ENCODE measurements at places on chromosomes 1 and 21.

DNA sequence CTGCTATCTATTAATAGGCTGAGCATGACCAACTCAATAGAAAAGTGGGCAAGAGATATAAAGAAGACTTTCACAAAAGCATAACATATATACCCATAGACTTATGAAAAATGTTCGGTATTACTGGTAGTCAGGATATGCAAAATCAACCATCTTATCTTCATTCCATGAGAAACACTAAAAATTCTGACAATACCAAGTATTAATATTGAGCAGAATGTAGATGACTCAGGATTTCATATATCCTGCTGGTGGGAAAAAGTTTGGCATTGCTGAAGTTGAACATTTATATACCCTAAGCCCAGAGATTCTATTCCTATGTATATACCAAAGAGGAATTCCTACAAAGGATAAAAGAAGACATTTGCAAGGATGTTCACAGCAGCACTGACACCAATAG lies 138.3 kb downstream of the CLEC20A start:
- no peak for DNase-seq

DNA sequence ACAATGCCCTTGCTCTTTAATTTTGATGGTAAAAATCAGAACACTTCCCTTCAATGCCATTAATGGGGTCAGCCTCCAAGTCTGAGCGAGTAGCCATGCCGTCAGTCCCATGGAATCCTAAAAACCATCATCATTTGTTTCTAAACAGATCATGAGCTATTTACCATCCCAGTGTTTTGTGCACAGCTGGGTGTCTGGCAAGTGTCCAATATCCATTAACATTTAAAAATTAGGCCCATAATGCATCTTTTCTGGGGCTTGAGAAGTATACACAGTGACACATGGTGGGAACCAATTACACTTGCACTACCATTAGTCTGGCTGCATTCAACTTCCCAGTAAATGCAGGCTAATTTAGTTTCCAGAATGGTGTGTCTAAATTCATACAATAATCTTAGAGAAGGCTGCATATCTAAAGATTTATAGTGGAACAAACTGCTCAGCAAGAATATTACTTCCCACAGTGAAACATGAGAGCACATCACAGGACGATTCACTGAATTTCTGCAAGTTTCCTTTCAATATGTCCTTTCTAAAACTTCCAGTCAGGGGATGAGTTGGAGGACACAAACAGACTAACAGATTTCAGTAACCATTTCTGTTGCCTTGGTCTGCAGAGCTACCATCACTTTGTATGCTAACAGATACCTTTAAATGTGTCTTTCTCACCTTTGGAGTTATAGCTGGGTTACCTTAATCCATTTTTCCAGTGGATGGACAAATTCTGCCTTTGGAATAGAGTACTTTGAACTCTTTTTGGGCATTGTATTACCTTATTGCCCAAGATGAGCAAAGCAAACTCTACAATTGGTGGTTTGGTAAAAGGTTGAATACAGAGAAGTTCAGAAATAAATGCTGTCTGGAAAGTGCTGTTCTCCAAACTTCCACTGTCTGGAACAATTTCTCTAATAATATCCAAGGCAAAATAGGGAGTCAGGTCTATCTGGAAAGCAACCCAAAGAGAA lies 258.0 kb downstream of the PTBP2 start:
- no peak for DNase-seq

DNA sequence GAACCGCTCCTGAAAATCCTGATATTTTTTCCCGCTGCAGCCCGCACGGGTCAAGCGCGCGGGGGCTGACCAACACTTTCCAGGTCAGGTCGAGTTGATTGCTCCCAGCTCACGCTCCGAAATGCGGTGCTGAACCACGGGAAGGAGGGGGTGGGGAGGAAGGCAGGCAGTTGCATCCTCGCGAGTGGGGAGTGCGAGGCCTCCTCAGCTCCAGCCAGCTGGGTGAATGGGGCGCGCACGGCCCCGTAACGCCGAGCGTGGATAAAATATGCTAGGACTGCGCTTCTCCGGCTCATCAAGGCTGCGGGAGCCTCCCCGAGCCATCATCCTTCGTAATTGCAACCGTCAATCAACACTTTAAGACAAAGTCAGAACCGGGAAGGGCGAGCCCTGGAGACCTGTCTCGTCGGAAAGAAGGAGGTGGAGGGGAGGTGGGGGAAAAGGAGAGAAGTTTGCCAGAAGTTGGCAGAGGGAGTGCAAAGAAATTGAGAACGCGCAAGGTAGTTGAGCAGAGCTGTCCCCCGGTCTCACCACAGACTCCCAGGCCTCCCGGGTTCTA lies 8.0 kb downstream of the NR5A2 start:
- DNase-seq, result no peak

- DNase-seq, result no peak
Measured at GRCh38 chr1:41435570-41436178, 48.8 kb downstream of the EDN2 start.

GRCh38 chr1:65971547-65971946 lies 178.9 kb downstream of the PDE4B start:
- DNase-seq, result no peak

GRCh38 chr1:23718482-23718881 lies 24.8 kb upstream of the ELOA start:
- no peak for DNase-seq

DNA sequence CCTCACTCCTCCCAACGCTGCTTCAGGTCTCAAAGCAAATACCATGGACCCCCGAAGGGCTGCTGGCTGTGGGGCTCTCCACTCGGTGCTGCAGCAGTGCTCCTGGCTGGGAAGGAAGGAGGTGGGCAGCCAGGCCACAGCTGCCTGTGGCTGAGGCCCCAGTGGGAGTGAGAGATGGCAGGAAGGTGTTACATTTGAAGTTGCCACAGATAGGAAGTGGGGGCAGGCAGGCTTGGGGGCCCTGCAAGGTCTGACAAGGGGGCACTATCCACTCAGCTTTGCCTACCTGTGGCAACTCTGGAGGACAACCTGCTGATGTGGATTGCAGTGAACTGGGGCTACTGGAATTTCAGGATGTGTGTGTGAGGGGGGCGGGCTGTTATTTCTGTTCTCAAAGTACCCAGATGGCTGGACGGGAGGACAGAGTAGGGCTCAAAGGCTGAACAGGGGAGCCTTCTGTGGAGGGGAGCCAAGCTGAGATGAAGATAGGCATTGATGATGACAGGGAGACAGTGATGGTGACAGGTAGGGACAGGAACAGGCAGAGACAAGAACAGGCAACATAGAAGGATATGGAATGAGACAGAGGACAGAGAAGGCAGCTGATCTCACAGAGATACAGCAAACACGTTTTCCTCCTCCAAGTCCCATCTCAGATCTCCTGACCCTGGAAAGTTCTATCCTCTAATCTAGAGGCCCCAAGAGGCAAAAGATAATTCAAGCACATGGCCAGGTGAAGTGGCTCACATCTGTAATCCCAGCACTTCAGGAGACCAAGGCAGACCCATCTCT lies 1.8 kb downstream of the ZNF683 start:
- DNase-seq, result no peak

- DNase-seq, result no peak
Measured at GRCh38 chr1:89807983-89808382, 12.8 kb upstream of the LRRC8D start.

- DNase-seq, result no peak
Measured at GRCh38 chr1:81432654-81433109, 368.1 kb upstream of the ADGRL2 start.

- no peak for DNase-seq
Measured at GRCh38 chr1:86322241-86322640, 73.9 kb downstream of the ODF2L start.

DNA sequence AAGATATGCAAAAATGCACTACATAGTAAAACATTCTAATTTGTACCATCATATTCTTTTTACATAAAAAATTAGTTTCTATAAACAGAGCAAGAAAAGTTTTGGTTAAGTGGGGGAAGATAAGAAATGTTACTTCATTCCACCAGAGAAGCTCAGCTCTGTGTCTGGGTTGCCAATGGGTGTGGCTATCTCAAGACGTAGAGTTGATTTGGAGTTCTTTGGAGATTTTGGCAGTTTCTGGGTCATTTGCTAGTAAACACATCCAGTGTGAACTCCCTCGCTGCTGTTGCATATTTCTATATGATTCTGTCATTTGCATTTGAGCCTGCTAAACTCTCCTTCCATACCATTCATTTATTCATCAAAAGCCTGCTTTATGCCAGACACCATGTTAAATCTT lies 7.2 kb downstream of the RGL1 start:
- no peak for DNase-seq

DNA sequence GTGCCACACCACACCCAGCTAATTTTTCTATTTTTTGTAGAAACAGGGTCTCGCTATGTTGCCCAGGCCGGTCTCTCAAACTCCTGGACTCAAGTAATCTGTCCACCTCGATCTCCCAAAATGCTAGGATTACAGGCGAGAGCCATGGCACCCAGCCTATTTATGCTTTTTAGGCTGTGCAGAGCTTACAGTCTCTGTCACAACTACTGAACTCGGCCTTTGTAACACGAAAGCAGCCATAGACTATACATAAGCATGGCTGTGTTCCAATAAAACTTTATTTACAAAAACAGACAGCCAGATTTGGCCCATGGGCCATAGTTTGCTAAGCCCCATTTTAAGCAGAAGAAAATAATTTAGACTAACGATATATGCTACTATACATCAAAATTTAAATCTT lies 54.4 kb downstream of the NID1 start:
- no peak for DNase-seq

DNA sequence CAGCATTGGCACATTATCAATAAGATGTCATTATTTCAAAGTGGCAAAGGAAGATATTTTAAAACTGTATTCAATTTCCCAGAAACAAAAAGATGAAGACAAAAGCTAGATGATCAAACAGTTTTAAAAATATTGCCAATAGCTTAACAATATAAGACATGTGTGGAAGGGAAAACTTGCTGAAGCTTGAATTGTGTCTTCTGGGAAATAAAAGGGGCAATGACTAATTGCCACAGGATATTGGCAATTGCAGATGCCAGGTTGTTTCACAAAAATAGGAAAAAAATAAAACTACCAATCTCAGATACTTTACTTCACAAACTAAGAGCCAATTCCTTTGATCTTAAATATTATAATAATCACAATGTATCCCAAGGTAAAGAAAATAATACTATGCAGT lies 679.8 kb upstream of the ADAMTS5 start:
- no peak for DNase-seq

DNA sequence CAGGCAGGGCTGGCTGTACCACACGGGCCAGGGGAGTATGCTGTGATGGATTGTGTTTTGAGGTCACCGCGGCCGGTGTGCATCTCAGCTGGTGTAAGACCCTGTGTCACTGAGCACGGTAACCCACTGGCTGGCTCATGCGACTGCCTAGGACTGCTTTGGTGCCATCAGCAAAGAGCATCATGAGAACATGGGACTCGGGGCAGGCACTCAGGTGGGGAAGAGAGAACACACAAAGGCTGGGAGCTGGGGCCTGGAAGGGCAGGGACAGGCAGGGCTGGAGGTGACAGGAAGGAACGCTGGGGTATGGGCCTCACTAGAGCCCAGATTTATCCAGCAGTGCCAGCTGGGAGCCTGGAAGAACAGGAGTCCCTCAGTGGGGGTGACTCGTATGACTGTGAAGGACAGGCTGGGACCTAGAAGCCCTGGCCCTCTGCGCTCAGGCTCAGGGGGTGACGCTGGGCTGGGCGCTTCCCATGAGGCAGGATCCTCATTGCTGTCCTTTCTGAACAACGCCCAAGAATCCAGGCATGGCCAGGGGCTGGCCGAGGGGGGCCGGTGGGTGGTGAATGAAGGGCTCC lies 210.4 kb upstream of the VAMP3 start:
- DNase-seq, result no peak

GRCh38 chr21:43928222-43929125 lies 63.5 kb downstream of the AGPAT3 start:
- no peak for DNase-seq

DNA sequence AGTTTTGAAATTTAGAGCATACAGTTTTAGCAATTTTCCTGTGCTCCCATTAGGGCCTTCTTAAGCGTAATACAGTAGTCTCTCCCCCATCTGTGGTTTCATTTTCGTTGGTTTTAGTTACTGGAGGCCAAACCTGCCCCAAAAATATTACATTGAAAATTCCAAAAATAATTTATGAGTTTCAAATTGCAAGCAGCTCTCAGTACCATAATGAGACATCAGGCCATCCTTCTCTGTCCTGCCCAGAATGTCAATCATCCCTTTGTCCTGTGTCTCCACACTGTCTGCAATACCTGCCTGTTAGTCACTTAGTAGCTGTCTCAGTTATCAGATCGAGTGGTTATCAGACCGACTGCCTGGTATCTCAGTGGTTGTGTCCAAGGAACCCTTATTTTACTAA lies 45.4 kb downstream of the ADSS2 start:
- DNase-seq, result no peak

- peak; percentile 40 for DNase-seq
Measured at GRCh38 chr1:24486331-24487065, 16.1 kb upstream of the RCAN3 start.

DNA sequence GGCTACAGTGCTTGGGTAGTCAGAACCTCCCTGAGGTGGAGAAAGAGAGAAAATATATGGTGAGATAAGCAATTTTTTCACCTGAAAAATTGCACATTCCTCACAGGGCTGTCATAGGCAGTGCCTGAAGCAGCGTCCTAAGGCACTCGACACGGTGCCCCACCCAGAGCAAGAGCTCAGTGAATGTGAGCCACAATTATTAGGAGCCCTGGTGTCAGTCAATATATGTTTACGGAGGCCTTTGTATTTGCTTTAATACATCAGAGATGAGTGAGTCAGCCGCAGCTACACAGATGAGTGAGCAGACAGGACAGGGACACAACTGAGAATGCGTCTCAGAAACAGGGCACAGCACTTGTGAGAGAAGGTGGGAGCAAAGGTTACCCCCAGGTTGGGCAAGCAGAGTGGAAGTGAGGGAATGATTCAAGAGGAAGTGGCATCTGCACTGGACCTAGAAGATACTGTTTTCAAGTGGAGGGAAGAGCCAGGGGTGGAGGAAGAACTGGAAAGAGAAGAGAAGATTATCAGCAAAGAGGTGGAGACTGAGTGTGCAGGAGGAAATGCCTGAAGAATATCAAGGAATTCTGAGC lies 5.2 kb upstream of the PIGC start:
- DNase-seq, result no peak

DNA sequence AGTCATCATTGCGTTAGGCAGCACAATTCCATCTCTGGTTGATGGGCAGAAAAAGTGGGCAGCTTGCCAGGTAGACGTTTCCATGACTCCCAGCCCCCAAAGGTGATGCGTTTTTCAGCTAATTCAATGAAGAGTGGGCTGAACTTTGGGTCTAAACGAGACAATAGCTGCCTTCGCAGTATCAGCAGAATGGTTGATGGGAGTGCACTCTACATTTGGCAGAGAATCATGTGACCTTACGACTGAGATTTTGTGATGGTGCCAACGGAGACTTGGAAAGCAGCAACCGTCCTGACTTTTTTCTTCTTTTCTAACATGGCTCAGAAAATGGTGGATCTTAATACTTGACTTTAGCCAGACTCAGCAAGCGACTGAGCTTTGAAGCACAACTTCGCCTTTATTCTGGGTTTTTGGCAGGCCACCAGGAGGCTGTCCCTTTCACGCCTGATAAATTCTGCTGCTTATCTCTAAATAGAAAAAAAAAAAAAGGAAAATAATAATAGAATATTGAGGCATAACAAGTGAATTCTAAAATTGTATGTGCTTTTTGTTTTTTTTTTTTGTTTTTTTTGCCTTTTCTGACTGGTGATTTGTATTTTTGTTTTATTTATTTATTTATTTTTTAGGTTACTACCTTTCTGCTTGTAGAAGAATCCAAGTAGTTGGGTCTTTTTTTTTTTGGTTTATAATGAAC lies 804.8 kb downstream of the USP25 start:
- DNase-seq, result no peak

- DNase-seq, result no peak
Measured at GRCh38 chr1:15033264-15033663, 120.3 kb upstream of the TMEM51 start.

Measured in T-helper 9 cell (primary cell).